Stimulated activated CD4-positive, alpha-beta T cell treated with anti-CD3 and anti-CD28 coated beads, Interleukin-12 subunit alpha, Interleukin-12 subunit beta, amount 100 ng/mL, for 24 hours (primary cell): ENCODE measurements at places on chromosomes 6 and 20.

- DNase-seq, result no peak
Measured at GRCh38 chr6:118620202-118620601, 31.2 kb downstream of the CEP85L start.

- DNase-seq, result no peak
Measured at GRCh38 chr6:142013875-142014495, 118.7 kb upstream of the GJE1 start.

DNA sequence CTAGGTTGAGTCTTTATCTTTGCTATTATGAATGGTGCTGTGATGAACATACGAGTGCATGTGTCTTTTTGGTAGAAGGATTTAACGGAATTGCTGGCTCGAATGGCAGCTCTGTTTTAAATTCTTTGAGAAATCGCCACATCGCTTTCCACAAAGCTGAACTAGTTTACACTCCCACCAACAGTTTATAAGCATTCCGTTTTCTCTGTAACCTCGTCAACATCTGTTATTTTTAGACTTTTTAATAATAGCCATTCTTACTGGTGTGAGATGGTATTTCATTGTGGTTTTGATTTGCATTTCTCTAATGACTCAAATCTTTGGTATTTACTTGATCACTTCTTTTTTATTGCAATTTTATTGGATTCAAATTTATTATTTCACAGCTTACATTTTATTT, 117.4 kb upstream of the HDGFL1 start:
- no peak for DNase-seq

DNA sequence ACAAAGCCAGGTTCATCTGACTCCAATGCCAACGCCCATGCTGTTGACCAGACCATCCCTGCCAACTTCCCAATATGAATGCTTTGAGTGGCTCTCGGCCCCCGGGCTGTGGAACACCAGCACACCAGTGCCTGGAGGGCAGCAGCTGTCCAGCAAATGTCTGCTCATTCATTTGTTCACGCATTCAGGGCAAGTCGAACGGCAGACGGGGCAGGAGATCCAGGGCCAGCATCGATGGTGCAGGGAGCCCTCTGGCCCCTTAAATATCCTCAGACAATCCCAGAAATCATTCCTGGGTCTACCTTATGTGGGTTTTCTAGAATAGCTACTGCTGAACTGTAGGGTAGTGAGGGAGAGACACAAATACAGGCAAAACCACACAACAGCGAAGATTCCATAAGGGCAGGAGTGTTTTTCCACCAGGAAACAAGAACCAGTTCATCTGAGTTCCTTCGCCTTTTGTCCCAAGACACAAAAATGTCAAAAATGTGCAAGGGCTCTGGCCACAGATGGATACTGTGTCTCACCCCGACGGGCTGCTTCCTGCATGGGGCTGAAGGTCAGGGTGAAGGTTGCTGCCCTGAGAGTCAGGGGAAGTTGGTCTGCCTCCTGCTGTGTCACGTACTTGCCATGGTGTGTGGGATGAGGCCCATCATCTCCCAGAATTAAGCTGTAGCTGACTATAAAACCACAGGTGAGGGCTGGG, 15.5 kb downstream of the RIPOR3 start:
- no peak for DNase-seq

DNA sequence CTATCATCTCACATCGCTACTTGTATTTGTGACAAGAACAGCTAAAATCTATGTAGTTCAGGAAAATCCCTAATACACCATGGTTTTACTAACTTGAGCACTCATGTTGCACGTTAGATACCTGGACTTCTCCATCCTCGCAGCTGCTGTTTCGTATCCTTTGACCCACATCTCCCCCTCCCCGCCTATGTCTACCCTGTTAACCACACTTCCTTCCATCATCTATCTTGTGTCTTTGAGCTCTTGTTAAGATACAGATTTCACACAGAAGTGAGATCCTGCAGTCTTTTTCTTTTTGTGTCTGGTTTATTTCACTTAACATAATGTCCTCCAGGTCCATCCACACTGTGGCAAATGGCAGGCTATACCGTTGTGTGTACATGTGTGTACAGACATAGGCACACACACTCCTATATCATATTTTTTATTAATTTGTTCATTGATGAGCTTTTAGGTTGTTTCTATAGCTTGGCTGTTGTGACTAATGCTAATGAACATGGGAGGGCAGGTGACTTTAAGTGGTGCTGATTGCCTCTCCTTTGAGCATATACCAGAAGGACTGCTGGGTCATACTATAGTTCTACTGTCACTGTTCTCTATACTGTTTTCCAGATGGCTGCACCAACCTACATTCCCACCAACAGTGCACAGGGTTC, 117.8 kb downstream of the WDR27 start:
- DNase-seq, result no peak

DNA sequence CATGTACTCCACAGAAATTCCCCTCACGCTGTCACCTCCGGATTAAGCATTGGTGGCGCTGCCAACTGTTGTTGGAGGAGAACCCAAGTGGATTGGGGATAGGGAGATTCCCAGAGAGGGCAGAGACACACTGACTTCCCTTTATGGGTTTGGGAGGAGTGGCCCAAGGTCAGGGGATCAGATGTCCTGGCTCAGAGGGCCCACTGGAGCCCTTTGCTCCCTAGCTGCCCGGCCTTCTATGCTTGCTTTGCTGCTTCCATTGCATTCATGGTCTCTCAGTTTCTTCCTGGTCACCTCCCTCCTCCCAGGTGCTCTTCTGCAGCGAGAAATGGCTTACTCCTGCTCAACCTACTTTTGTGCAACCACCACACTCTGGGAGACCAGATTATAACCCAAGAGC, 14.3 kb downstream of the CUL9 start:
- no peak for DNase-seq

- DNase-seq, result no peak
Measured at GRCh38 chr6:154485815-154486214, 24.7 kb downstream of the CNKSR3 start.

GRCh38 chr6:25682324-25682723, 30.3 kb downstream of the SCGN start:
- no peak for DNase-seq

GRCh38 chr6:27073441-27073840, 174.1 kb upstream of the PRSS16 start:
- no peak for DNase-seq

DNA sequence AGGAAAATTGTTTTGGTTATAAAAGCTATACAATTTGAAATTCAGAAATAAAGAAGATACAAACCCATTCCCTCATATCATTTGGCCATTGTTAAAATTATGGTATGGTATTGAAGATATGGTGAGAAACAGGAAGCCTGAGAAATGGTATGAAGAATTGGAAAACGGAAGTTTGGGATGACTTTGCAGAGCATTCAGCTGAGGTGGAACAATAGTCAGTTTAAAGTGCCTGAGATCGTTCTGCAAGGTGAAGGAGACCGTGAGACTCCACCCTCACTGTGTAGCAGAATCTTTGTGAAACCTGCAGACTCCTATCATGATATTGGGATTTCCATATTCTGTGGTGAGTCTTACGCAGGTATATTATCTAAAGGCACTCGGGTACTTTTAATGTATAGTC, 97.3 kb downstream of the ADGRB3 start:
- DNase-seq, result no peak

DNA sequence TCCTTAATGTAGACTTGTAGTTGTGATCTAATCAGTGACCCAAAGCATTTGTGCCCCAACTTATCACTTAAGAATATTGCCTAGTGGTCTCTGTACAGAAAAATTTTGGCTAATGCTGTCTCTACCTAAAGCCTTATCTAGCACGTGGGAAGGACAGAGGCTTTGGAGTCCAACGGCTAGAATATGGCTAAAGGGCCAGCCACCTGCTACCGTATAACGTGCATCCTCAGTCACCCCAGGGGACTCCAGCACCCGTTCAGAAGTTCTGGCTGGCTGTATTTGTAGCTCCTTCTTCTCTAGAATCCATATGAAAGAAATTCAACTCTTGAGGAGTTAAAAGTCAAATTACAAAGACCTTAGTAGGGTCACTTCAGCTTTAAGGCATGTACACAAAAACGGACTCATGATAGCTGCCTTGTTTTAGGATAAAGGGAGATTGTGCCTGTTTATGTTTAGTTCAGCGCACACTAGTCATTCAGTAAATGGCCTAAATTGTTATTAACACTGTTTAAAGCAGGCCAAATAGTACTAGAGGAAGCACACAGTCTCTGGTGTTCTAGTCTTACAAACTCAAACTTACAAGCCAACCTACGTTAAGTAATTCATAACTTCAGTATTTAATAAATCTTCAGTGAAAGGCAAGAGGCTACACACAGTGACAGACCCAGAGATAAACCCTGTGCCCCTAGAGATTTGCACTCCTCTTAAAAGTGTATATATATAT, 407.5 kb upstream of the PLCB4 start:
- DNase-seq, result no peak

DNA sequence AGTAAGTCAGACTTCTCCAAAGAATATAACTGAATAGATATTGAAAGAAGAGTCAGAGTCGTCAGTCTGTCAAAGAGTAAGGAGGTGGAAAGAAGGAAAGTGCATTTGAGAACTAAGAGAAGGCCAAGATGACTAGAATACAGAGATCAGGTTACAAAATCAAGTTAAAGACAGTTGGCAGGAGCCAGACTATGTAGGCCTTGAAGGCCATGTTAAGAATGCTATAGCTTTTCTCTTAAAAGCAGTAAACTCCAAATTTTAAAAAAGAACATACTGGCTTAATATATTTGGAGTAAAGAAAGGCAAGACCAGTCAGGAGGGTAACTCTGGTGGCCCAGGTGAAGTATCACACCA, 68.8 kb downstream of the IBTK start:
- no peak for DNase-seq

DNA sequence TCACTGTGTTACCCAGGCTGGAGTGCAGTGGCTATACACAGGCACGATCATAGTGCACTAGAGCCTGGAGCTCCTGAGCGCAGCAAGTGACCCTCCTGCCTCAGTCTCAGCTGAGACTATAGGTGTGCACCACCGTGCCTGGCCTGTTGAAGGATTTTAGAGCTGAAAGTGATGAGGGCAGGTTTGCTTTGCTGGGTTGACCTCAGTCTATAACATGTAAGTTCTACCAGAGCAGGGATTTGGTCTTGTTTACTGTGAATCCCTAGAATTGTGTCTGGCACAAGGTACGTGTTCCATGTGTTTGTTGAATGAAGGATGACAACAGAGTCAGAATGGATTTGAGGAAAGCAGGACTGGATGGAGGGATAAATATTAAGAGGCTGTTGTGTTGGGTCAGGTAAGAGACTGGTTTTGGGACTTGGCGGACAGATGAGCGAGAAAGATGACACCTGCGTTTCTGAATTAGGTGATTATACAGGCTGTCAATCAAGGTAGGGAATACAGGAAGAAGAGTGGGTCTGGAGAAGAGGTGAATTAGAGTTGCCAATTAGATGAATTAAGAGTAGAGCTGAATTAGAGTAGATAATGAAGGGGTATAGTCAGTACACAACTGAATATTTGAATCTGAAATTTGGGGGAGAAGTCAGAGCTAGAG, 6.5 kb downstream of the ASXL1 start:
- DNase-seq, result no peak

DNA sequence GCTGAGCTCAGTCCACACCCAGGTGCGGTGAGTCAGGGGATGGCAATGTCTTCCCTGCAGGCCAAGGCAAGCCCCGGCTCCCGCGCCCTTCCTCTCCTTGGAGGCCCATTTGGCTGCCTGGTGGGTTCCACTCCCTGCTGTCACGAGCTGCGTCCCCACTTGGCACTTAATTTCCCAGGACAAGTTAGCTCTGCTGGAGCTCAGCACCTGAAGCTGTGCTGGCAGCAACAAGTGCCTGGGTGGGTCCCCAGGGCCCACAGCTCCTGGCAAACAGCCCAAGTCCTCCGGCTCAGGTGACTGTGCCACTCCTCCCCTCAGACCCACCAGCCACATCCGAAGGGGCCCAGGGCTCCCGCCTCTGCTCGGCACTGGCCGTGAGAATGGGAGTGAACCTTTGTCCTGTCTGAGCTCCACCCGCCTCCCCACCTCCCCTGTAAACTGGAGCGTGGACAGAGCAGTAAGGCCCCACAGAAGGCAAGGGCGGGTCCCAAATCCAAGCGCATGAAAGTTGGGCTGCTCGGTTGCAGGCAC, 16.9 kb downstream of the LAMA5 start:
- no peak for DNase-seq

DNA sequence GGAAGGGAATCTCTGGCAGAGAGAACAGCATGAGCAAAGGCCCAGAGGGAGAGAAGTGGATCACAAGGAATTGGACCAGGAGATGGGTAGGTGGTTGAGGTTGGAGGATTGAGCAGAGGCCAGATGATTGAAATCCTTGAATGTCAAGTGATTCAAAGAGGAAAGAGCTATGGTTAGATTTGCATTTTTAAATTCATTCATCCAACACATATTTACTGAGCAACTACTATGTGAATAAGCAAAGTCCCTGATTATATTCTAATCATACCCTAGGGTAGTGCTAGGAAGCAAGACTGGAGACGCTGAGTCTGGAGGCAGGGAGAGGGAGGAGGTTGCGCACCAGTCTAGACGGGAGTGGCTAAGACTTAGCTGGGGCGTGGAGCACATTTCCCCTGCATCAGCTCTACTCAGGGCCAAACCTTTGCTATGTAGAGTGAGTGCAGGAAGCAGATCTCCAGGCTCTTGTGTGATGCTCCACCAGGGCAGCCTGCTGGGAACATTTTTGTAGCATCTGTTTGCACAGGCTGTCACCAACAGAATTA, 40.2 kb downstream of the EYA2 start:
- DNase-seq, result no peak
